ENCODE measurements at places on chromosomes 16 and 17.

- no peak for DNase-seq
Observed at GRCh38 chr16:48963901-48964615, 317.6 kb downstream of the CBLN1 start.

GRCh38 chr16:3570420-3571062 is 6.7 kb downstream of the NLRC3 start:
- DNase-seq, result no peak

- no peak for DNase-seq
Observed at GRCh38 chr16:51154271-51155171, 3.5 kb upstream of the SALL1 start.

- DNase-seq, result no peak
Observed at GRCh38 chr16:86755571-86756006, 177.2 kb downstream of the FOXL1 start.

- no peak for DNase-seq
Observed at GRCh38 chr16:53556521-53556920, 53.5 kb upstream of the AKTIP start.

- no peak for DNase-seq
Observed at GRCh38 chr17:65529761-65530522, 31.5 kb downstream of the AXIN2 start.

DNA sequence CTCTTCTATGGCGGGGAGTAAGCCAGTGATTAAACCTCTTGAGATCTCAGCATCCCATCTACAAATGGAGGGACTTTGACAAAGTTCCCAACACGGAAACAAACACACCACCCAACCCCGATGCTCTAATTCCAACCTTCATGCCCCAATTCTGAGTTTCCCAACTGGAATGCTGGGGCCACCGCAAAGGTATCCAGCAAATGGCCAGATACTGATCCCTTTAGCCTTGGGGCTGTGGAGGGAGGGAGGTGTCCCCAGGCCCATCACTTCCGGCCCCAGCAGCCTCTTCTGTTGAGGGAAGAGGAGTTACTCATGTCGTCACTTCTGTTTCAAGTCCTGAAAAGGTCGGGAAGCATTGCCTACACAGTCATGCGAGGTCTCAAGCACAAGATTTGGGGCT is 154.8 kb upstream of the RPH3AL start:
- no peak for DNase-seq

DNA sequence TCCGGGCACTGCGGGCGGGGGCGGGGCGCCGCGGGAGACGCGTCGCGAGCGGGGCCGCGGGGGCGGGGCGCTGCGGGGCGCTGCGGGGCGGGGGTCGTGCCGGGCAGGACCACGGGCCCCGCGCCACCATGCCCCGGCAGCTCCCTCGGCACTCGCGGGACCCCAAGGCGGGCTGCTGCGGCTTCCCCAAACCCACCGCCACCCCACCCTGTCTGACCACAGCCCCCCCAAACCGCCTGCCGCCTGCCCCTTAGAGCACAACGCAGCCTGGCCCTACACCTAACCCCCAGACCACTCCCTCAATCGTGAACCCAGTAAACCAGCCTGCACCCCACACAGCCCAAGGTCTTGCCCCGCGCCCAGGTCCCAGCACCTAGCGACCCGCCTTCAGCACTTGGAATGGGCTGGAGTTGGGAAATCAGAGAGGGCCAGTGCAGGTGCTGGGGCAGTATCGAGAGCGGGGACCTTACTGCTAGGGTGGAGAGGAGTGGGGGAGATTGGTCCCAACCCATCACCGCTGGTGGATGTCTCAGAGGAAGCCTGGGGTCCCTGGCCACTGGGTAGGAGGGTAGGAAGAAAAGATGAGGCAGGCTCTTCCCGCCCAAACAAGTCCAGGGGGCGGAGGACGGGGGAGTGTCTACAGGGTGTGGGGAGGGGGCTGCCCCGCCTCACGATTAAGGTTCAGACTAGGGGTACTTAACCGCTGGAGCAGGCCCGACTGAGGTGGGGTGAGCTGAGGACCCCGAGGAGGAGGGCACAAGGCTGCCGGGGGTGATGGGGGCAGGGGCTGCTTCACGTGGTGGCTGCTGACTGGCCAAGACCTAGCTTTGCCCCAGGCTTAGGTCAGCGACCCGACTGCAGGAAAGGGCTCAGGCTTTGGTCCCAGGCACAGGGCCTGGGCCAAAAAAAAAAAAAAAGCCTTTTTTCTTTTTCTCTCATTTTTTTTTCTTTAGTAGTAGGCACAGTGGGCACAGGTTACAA is 539 bp upstream of the VAMP2 start:
- peak; percentile 30 for DNase-seq

- no peak for DNase-seq
Observed at GRCh38 chr16:49621241-49622083, 234.4 kb downstream of the ZNF423 start.

DNA sequence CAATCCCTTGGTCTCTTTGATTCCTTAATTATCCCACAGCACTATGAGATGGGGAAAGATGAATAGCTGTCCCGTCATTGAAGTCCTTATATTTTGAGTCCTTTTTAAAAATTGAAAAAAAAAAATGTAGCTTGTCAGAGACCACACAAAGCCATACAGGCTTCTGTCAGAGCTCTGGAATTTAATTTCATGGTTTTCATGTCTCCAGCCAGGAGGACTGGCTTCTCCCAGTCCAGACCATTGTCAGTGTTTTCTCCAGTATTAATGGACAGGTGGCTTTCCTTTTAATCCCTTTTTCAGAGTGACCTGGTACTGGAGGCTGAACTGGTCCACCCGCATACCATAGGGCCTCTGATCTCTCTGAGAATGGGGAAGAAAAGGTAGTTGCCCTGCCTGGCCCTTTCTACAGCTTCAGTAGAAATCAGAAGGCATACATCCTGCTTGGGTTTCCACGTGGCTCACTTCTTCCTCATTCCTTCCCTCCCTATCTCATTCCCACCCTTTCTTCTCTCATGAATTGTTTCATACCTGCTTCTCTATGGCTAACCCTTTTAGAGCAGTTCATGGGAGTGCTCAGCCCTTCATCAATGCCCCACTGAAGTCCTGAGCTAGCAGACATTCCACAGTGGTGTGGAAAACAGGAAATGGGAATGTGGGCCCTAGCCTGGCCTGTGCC is 29.1 kb downstream of the TRIM16 start:
- no peak for DNase-seq

- DNase-seq, result no peak
Observed at GRCh38 chr16:30761427-30761927, 385 bp downstream of the CFAP119 start.

DNA sequence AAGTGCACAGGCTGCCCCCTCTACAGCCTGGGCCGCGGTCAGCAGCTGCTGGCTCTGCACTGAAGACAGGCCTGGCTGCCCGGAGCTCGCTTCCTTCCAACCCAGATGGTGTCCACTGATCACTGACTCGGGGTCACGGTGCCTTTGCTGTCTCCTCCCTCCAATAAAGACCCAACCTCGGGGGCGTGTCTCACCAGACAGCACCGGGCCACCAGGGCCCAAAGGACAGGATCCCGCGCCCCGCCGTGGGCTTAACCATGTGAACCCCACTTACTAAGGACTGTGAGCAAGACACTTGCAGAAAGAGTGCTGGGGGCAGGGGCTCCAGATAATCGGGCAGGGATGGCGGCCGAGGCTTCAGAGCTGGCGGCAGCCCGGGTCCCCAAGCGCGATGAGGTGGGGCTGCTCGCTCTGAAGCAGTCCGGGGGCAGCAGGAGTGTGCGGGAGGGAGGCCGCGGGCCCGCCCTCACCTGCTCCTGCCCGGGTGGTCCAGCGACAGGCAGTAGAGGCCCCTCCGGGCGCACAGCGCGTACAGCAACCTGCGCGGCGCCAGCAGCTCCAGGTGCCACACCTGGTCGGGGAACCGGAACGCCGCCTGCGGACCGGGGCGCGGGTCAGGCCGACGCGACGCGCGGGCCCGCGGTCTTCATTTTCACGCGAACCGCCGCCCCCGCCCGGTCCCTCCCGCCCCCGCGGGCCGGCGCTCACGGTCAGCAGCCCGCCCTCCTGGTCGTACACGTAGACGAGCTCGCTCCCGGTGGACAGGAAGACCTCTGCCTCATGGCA is 502 bp downstream of the FAAP100 start:
- DNase-seq, result no peak

GRCh38 chr16:73846356-73846755 is 450.3 kb upstream of the PSMD7 start:
- DNase-seq, result peak; percentile 49

- no peak for DNase-seq
Observed at GRCh38 chr16:85629326-85629725, 16.2 kb downstream of the GSE1 start.

DNA sequence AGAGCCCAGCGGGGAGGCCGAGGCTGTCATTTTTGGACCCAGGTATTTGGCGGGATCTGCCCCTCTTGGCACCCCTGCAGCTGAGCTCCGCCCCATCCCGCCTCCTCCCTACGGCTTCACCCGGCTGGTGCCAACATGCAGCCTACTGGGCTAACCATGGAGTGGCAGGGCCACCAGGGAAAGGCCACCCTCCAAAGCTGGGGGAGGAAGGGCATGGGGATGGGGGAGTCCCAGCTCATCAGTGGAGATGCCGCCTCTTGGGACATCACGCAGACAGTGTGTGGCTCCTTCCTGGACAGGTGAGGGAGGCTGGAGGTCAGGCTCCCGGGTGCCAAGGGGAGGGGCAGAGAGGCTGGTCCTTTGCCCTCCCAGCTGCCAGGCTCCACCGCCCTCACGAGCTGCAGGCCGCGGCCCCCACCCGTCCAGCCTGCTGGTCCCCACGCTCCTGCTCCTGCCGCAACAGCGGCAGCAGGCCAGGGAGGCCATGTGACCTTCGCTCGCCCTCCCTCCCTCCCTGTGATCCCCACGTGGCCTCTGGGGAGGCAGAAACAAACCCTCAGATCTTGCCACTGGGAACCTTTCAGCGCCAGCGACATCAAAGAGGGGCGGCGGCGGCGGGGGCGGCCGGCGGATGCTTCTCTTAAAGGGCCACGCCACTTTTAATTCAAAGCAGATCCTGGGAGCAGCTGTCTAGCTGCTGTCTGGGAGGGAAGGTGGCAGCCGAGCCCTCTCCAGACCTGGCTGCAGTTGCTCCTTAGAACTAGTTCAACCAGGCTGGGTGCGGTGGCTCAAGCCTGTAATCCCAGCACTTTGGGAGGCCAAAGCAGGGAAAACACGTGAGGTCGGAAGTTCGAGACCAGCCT is 6.8 kb upstream of the NOTUM start:
- DNase-seq, result no peak

- no peak for DNase-seq
Observed at GRCh38 chr16:49484451-49484849, 110.8 kb downstream of the C16orf78 start.

- DNase-seq, result no peak
Observed at GRCh38 chr17:79925242-79925957, 86.2 kb upstream of the CBX4 start.

- DNase-seq, result no peak
Observed at GRCh38 chr17:49822829-49823228, 25.0 kb downstream of the TAC4 start.

All from NCI-H446 treated with DMSO at 0.1 percent for 48 hours (cell line).